ENCODE measurements at places on chromosomes 11 and 22. TPM values are rescaled to one million over a fixed set of nuclear protein-coding genes. Genes with fewer than 3 reads are reported as not detected.
A peak's percentile ranks its signal among the peaks of the same experiment; 100 is the strongest.

DNA sequence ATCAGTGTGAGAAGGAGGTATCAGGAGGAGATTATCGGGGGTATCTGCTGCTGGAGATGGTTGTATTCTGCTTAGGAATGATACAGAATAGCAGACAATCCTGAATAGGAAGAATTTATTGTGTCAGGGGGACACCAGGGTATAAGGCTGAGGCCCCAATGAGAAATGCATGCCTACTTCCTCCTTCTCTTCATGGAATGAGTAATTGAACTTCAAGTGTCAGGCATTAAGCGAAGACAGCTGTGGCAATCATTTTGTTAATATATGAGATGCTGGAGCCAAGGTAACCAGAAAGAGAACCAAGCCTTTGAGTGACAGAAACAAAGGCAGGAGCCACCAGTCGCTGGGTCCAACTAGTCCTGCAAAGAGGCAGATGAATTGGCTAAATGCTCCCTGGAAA is 49.1 kb downstream of the KIRREL3 start:
- no peak for DNase-seq

The RIMBP3C gene
- polyA plus RNA-seq, result 0.19 TPM

The EIF3M gene
- polyA plus RNA-seq, result 594 TPM

The SCARF2 gene
- polyA plus RNA-seq, result 12.3 TPM

GRCh38 chr11:75024068-75024449 is 35.3 kb downstream of the NEU3 start:
- DNase-seq, result no peak

The FUT4 gene
- 5.3 TPM for polyA plus RNA-seq

DNA sequence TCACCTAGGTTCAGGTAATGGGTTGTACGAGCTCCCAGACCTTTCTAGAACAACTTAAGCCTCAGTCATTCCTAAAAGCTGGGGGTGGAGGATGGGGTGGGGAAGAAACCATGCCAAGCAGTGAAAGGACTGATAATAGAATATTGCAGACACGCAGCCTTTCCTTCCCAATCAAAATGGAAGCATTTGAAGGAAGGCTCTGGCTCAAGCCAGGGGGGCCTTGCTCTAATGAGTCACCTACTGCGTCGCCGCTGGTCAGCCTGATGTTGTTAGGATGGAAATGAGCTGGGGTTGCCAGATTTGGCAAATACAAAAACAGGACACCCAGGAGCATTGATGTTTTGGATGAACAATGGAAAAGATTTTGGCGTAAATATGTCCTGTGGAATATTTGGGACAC is 6.2 kb downstream of the SYT12 start:
- no peak for DNase-seq

DNA sequence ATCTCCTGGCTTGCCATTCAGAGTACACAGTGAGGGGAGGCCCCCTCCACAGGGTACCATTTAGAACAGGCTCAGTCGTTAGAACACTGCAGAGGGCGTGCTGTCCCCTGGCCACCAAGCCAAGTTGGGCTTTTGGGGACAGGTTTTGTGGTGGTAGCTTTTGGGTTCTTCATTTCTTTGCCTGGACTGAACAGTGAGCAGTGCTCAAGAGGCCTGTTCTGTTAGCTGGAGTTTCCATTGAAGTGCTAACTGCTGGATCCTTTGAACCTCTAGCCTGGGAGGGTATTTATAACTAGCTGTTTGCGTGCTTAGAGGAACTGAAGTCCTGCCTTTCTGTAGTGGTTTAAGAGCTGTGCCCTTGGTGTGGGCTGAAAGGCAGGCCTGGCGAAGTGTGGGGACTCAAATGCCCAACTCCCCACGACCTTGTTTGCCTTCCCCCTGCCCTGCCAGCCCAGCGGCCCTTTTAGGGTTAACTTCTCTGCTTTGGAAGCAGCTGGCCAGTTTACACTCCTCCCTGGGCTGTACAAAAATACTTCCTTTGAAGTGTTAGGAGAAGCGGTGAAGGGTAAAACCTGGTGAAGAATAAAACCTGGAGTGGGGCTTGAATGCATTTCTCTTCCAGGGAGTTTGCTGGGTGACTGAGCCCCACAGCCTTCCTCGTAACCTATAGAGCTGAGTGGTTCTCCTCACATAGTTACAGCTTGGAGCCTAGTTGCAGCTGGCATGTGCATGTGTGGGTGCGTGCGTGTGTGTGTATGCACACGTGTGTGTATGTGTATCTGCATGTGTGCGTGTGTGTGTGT is 34.6 kb downstream of the ZNRF3 start:
- DNase-seq, result peak; percentile 91

The ARSA gene
- polyA plus RNA-seq, result 13.5 TPM

- DNase-seq, result no peak
These were observed 43.4 kb downstream of the BCR start for GRCh38 chr22:23223569-23224317.

The NOX4 gene
- 54.0 TPM for polyA plus RNA-seq

DNA sequence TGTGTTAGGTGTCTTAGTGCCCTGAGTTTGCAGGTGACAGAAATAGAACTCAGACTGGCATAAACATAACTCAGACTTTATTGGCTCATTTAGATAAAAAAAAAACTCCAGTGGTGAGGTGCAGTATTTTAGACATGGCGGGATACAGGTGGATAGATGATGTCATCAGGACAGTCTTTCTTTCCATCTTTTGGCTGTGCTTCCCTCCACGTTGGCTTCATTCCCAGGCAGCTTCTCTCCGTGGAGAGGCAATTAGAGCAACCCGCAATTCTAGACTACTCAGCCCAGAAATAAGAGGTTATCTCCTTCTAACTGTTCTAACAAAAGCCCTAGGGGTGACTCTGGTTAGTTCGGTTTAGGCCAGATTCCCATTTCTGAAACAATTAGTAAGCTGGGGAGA is 40.5 kb downstream of the NCAM1 start:
- DNase-seq, result no peak

The C11orf21 gene
- 0.67 TPM for polyA plus RNA-seq

The C22orf23 gene
- polyA plus RNA-seq, result 5.3 TPM

DNA sequence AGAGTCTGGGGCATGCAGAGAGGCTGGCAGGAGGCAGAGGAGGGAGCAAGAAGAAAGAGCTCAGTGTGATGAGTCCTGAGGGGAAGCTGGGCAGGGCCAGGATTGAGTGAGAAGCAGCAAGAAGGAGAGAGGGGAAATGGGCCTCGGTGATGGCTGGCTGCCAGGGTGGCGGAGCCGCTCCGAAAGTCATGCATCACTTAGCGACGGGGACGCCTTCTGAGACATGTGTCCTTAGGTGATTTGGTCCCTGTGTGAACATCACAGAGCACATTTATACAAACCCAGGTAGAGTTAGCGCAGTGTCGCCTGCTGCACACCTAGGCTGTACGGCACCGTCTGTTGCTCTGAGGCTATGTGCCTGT is 15.1 kb downstream of the TBC1D22A start:
- DNase-seq, result no peak

DNA sequence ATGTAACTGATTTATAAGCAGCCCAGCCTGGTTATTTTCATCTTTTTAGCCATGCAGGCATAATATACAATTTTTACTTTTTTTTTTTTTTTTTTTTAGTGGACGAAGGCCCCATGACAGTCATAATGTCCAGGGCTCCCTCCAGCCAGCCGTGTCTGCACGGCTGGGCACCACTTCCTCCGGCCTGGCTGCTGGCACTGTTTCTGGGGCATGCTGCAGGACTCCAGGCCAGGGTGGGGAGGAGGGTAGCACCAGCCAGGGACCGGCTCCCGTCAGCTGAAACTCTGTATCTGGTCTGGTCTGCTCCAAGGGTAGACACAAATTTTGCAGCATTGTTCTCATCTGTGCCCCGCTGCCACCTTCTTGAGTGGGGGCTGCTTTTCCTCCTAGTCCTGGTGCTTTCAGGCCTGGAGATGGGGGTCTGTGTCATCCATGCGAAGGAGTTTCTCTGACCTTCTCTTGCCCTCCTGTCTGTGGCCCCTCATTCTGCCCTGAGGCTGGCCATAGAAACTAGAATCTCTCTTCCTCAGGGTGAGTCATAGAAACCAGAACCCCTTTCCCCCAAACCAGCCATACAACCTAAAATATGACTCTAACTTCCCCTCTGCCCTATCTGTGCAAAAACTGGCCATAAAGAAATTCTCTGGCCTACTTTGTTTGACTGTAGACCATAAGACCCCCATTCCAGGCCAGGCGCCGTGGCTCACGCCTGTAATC is 9.2 kb upstream of the RRP7A start:
- no peak for DNase-seq

- no peak for DNase-seq
These were observed 17.7 kb downstream of the C11orf87 start for GRCh38 chr11:109439684-109440083.

The IRF7 gene
- polyA plus RNA-seq, result 10.1 TPM

- DNase-seq, result no peak
These were observed 32.5 kb upstream of the FZD4 start for GRCh38 chr11:86987679-86988078.

DNA sequence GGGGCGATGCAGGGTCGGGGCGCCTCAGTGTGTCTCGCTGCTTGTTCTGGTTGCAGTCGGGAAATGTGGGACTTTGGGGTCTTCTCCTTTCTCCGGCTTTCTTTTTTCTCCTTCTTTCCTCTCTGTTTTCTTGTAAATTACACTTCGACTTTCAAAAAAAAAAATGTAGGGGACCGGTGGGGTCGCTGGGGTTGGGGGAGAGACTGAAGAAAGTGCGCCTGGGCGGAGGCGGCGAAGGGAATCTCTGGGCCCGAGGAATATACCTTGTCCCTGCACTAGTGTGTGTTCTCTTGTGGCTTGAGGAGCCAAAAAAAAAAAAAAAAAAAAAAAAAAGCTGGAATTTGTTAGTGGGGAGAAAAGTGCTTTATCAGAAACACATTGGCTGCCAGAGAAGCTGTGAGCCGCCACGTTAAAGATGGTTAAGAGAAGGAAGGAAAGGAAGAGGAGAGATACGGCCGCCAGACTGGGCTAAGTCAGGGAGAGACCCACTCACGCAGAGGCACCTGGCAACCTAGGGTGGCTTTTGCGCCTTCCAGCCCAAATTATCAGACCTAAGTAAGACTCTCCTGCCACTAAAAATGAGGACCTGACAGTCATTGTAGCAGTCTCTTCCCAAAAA is 8.4 kb upstream of the FLI1 start:
- DNase-seq, result no peak

DNA sequence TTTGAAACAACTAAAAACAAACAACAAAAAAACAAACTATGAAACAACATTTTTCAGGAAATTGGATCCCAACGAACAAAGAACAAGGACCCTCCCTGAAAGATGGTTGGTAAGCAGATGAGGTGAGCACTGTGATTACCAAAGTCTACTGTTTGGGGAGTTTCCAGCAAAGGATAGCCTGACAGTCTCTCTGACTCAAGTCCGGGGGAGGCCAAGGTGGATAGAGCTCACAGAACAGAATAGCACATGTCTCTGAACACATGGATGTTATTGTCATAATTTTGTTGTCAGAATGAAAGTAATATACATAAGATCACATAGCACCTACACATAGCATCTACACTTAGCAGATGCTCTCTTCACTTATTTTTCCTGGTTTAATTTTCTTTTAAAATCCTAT is 501.3 kb upstream of the TENM4 start:
- DNase-seq, result no peak

GRCh38 chr11:38547462-38547861 is 1949.4 kb upstream of the RAG2 start:
- DNase-seq, result no peak

GRCh38 chr11:117815262-117815803 is 9.2 kb downstream of the FXYD2 start:
- no peak for DNase-seq

DNA sequence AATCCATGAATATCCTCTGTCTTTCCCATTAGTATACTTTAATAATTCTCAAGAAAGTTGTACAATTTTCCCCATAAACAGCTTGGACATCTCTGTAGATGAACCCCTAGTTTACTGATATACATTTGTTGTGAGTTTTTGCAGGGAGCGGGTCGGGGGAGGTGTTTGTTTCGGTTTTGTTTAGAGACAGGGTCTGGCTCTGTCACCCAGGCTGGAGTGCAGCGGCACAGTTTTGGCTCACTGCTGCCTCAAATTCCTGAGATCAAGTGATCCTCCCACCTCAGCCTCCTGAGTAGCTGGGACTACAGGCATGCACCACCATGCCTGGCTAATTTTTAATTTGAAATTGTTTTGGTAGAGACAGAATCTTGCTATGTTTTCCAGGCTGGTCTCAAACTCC is 57.6 kb downstream of the IGLL5 start:
- no peak for DNase-seq

- DNase-seq, result no peak
These were observed 27.8 kb downstream of the CREB3L1 start for GRCh38 chr11:46305295-46305694.

GRCh38 chr11:125871391-125872137 is 15.9 kb upstream of the HYLS1 start:
- DNase-seq, result no peak

The SHANK3 gene
- polyA plus RNA-seq, result 24.6 TPM

- DNase-seq, result no peak
These were observed 59.5 kb upstream of the PRSS23 start for GRCh38 chr11:86740628-86741483.

GRCh38 chr11:125766251-125766650 is 12.4 kb downstream of the PATE2 start:
- DNase-seq, result no peak

The DKK3 gene
- 66.7 TPM for polyA plus RNA-seq

DNA sequence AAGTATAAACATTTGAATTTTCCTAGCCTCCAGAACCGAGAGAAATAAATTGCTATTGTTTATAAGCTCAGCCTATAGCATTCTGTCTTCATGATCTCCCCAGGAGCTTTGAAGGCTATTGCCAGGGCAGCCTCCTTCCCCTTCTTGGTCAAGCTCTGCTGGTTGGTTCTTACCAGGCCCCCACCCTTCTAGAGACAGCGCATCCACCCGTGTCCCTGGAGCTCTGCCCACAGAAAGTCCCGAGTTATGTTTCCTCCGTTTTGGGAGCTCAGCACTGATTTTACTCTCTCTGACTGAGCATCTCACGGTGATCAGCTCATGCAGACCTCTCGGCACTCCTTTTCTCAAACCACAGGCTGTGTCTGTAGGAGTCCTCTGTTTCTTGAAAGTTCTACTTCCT is 123.8 kb upstream of the SORL1-AS1 start:
- no peak for DNase-seq

Data from renal cortex interstitium (tissue), 15 donors.